ENCODE measurements at places on chromosomes 3 and 15.

GRCh38 chr3:41188306-41188705 lies 11.0 kb upstream of the CTNNB1 start:
- no peak for DNase-seq

DNA sequence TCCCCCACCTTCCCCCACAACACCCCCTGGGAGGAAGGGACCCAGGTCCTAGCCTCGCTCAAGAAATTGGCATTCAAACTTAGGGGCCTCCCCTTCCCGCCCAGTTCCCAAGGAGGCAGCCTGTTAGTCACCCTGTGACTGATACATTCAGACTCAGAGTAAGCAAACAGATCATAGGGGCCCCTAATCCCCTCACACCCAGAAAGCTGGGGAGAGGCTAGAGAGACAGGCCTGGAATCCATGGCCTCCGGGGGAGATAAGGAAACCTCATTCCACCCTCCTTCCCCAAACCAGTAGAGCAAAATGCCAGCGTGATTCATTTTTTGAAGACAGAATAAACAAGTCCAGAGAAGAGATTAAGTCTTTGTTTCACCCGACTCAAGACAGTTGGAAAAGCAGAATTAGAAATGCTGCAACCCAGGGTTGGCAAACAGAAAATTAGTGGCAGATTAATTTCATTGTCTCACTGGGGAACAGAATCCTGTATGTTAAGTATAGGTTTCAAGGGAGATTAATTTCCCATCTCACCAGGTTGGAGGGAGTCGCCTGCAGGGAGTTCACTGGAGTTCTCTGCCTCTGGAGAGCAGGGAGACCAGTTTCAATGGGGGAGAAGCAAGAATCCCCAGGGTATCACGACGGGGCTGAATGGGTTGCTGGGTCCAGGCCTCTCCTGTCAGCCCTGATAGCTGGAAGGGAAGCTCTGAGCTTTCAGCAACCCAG lies 268.3 kb downstream of the UACA start:
- DNase-seq = no peak

GRCh38 chr3:113054552-113054951 lies 63.8 kb downstream of the GTPBP8 start:
- DNase-seq = no peak

- DNase-seq = no peak
Measured at GRCh38 chr3:89372456-89372855, 265.0 kb downstream of the EPHA3 start.

DNA sequence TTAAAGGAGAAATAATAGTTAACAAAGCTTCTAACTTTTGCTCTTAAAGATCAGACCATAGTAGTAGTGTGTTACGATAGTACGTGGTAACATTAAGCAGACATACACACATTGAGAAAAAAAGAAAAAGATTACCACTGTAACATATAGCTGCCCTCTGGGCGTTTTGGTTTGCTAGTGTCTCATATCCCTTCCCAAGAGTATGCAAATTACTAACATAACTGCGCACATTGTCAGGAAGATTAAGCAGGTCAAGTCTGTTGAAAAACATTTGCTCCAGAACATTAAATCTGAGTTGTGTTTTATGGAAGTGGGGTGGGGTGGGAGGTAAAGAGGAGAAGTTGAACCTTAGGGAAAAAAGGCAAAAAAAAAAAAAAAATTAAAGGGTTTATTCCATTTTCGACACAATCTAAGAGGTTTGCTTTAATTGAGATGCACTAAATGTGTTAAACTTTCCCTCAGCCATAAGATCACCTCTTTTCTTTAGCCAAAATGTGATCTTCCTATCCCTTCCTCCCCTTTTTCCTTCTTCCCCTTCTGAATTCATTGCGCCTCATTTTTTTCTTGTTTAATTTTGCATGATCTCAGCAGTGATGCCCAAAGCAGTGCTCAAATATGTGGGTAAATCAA lies 1.5 kb upstream of the LRIG1 start:
- DNase-seq = no peak

DNA sequence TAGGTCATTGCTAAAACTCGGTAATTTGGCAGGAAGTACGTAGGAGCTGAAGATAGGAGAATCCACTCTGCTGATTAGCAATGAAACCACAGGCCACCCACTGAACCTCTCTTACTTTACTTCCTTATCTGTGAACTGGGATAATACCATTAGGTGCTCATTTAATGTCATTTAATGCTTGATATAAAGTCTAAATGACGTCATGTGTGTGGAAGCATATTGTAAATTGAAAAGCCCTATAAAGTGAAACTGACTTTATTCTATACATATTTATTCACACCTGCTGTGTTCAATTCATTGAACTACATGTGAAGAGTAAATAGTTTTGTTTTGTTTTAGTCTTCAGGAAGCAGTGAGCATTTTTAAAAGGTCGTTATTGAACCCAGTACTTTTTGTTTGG lies 137.5 kb downstream of the CNTN4 start:
- no peak for DNase-seq

Measured in NCI-H510A treated with DMSO at 0.1 percent for 48 hours (cell line).